ENCODE measurements at places on chromosomes 3 and 15.

DNA sequence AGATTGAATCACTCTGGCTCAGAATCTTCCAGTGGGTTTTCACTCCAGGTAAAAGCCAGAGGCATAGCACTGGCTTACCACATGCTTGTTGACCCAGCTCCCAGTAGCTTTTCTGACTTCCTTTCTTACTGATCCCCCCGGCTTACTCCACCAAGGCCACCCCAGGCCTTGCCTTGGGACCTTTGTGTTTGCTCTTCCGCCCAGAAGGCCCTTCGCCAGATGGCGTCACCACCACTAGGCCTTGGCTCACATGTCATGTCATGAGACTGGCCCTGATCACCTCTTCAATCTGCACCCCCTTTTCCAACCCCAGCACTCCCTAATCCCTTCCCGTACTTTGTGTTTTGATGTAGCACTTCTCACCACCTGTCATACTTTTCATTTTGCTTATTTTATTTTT lies 98.5 kb upstream of the UMPS start:
- DNase-seq: no peak

DNA sequence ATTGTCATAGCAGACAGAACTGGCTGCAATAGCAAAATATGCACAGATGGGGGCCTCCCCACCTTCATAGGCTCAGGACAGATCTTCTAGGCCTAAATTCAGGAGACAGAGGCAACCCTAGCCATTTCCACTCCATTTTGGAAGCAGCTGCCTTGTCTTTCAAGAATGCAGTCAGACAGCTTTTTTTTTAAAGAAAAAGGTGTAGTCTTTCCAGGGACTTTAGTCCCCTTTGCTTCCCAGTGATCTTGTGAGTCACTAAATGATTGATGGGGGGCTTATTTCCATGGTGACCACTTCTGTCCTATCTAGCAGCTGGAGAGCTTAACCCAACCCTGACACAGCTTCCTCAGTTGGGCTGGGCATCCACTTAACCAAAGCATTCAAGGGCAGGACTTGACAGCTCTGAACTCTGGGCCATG lies 165.9 kb downstream of the TPRG1 start:
- DNase-seq: no peak

GRCh38 chr3:184143327-184143726 lies 8.2 kb downstream of the EIF2B5 start:
- no peak for DNase-seq

- no peak for DNase-seq
These were observed 5.2 kb downstream of the MEIS2 start for GRCh38 chr15:37094915-37095711.

GRCh38 chr3:51718547-51719409 lies 11.9 kb downstream of the GRM2 start:
- DNase-seq: peak; percentile 41

- no peak for DNase-seq
These were observed 110.3 kb downstream of the CYP19A1 start for GRCh38 chr15:51227940-51228732.

GRCh38 chr3:184237807-184238206 lies 8.4 kb downstream of the VWA5B2 start:
- no peak for DNase-seq

DNA sequence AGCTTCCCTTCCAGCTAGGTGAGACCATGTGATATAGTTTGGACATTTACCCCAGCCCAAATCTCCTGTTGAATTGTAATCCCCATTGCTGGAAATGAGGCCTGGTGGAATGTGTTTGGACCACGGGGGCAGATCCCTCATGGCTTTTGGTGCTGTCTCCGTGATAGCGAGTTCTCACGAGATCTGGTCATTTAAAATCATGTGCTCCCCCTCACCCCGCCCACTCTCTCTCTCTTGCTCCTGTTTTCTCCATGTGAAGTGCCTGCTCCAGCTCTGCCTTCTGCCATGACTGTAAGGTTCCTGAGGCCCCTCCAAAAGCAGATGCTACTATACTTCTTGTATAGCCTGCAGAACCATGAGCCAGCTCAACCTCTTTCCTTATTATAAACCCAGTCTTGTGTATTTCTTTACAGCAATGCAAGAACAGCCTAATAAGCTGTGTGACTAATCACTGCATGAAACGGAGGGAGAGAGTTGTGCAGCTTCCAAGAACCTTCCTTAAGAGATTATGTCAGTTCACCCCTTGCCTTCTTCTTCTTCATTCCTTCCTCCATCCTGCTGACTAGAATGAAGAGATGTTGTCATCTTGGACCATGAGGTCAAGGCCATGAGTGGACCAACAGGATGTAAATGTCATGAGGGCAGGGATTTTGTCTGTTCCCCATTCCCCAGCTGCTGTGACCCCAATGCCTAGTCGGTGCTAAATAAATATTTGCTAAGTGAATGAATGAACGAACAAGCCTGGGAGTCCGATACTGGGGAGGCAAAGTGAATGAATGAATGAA lies 91.0 kb downstream of the CPN2 start:
- no peak for DNase-seq

DNA sequence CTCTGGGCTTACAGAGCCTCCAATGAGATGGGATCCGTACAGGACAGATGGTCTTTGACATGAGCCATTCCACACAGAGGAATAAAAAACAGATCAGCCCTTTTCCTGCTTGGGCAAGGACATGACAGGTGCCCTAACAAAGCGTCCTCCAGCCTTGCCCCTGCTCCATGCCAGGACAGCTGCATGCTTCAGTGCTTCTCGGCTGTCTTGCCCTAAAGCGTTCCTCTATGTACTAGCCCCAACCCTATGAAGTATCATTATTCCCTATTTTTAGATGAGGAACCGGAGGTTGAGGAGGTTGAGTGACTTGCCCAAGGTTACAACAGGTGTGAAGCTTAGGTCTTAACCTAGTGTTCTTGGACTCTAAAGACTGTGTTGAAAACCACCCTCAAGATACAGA lies 10.5 kb downstream of the POMGNT2 start:
- DNase-seq: no peak

- no peak for DNase-seq
These were observed 34.9 kb upstream of the GABRA5 start for GRCh38 chr15:26831951-26832350.

- DNase-seq: peak; percentile 37
These were observed 281.9 kb upstream of the ICE2 start for GRCh38 chr15:60760646-60761504.

DNA sequence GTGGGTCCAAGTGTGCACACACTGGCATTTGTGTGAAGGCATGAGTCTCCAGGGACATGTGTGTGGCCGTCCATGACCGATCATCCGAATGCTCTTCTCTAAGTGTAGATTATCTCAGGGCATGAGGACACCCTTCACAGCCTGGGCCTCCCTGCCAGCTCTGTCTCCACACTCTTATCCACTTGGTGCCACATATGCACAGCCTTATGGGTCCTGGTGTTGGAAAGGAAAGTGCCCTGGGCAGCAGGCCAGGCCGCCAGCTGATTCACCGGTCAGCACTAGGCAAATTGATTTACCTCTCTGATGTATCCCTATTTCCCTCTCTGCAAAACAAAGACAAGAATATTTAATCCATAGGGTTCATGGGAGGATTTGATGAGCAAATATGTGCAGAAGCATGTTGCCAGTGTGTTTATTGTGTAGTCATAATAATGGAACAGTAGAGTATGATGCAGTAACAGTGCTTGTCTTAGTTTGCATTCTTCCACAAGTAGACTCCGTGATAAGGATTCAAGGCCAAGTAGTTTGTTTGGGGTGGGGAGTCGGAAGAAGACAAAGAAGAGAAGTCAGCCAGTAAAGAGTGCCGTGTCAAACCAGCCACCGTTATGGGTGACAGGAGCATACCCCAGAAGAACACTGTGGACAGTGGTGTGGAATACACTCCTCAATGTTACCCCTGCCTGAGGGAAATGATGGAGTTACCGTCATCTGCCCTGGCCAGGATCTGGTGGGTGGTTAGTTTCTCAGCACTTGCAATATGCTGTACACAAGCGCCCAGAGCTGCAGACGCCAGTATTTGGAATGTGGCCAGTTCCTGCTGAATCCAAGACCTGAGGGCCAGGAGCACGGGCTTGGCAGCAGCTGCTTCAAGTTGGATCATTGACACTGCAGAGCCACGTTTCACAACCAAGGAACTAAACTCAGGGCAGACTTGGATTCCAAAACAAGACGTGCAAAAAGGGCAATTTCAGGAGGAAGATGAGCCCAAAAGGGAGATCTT lies 85.1 kb downstream of the MTHFS start:
- no peak for DNase-seq

- peak; percentile 22 for DNase-seq
These were observed 70.4 kb downstream of the CBLB start for GRCh38 chr3:105798381-105798934.

DNA sequence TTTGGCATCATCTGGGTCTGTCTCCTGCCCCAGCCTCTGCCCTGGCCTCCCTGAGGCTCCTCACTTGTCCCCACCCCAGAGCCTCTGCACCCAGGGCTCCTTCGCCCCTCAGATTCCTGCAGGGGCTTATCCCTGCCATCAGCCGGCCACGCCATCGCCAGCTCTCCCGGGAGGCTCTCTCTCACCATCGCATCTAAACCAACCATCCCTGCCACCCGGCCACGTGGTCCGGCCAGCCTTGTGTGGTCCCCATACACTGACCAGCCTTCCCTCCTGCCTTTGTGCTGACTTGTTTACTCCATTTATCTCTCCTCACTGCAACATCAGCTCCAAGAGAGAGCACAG lies 134.3 kb upstream of the IQSEC1 start:
- DNase-seq: no peak

- no peak for DNase-seq
These were observed 3.6 kb downstream of the ZBED2 start for GRCh38 chr3:111591555-111591954.

DNA sequence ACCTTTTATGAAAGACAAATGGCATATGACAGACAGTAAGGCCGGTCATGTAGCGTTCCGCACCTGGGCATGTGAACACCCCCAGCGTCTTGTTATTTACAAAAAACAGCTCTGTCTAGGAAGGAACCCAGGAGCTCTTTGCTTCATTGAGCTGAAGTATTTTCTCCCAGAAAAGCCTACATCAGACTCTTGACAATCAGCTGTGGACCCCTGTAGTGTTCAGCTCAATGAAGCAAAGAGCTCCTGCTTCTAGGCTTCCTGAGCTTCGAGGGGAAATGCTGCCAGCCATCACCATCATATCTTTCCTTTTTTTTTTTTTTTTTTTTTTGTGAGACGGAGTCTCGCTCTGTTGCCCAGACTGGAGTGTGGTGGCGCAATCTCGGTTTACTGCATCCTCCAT lies 4.1 kb downstream of the ASB14 start:
- no peak for DNase-seq

- DNase-seq: no peak
These were observed 113.2 kb upstream of the MYO5C start for GRCh38 chr15:52408823-52409222.

DNA sequence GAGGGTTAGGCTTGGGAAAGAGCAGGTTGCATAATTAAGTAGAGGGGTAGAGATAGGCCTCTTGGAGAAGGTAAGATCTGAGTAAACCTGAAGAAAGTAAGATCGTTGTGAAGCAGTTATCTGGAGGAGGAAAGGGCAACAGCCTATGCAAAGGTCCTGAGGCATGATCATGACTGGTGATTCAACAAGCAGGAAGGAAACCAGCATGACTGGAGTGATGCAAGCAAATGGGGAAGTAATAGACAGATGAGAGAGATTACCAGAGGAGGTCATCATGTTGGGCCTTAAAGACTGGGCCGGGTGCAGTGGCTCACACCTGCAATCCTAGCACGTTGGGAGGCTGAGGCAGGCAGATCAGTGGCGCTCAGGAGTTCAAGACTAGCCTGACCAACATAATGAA lies 360.2 kb downstream of the EPHB1 start:
- no peak for DNase-seq

DNA sequence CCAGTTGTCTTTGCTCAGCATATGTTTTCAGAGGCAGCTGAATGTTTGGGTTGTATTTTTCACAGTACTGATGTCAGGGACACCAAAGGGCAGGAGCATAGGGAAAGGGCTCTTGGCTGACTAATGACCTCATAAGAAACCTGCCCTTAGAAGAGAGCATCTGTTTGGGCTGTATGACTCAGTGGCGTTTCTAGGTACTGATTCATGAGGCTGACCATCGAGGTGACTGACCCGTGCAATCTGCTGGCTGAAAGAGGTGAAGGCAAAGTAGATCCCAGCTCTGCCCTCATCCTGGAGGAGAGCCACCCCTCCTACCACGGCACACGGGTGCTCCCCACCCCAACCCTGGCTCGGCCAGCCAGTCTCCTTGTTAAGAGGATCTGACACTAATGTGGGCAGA lies 8.3 kb downstream of the LMCD1 start:
- DNase-seq: no peak

DNA sequence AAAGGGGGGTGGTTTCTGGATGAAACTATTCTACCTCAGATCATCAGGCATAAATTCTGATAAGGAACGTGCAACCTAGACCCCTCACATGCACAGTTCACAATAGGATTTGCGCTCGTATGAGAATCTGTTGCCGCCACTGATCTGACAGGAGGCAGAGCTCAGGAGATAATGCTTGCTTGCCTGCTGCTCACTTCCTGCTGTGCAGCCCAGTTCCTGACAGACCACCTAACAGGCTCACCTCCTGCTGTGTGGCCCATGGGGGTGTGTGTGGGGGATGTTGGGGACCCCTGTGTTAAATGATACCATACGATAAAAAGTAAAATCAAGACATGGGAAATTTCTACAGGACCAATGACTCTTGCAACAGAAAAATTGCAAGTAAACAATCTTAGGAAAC lies 24.0 kb downstream of the CP start:
- no peak for DNase-seq

GRCh38 chr15:57591237-57591821 lies 375 bp upstream of the MYZAP start:
- no peak for DNase-seq

- DNase-seq: peak; percentile 16
These were observed 183.4 kb upstream of the TOPAZ1 start for GRCh38 chr3:44058022-44058867.

- DNase-seq: no peak
These were observed 51.7 kb downstream of the PCSK6 start for GRCh38 chr15:101437618-101438481.

DNA sequence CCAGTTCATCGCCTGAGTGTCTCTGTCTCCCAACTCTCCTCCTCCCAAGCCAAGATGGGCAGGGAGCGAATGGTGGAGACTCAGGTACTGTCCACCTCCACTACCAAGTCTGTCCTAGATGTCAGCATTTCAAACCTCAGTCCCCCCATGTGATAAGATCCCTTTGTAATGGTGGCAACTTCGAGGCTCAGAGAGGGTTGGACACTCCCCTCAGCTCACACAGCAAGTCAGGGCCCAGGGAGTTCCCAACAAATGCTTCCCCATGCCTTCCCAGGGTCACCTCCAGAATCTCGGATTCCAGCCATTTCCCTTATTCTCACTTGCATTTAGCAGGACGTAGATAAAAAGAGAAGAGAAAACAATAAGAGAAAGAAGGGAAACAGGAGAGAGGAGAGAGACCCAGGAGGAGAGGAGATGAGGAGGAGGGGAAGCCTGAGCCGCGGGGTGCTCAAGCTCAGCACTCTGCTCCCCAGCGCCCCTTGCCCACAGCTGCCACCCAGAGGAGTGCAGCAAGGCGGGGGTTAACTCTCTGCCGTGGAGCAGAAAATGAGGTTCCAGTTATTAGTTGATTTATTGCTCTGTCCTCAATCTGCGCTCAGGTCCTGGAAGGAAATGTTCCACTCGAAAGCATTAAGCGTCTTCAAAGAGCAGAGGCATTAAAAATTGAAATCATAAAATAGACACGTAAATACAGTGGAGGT lies 84.1 kb upstream of the LINGO1 start:
- DNase-seq: no peak

Measured in CD4-positive, alpha-beta T cell treated with Interleukin-15 for 4 hours (primary cell).